ENCODE measurements at places on chromosomes 5 and 9.

DNA sequence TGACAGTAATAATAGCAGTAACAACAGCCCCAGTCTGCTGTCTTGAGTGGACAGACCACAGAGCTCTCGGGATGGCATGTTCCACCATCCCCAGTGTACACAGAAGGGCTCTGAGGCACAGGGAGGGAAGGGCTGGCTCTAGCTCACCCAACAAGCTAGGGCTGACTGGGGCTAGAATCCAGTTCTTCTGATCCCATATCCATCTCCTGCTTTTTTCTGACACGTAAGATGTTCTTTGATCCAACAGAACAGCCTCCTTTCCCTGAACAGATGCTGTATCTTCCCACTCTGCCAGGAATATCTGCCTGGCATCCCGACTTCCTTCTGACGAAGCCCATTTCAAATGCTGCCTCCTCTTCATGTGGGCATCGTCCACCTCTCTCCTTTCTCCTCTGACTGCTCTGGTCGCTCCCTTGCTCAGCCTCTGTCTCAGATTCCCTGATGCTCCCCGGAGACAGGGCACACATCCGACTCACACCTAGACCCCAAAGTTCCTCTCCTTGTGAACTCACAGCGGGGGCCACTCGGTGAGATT is 43.6 kb upstream of the CLK4 start:
- no peak for DNase-seq

DNA sequence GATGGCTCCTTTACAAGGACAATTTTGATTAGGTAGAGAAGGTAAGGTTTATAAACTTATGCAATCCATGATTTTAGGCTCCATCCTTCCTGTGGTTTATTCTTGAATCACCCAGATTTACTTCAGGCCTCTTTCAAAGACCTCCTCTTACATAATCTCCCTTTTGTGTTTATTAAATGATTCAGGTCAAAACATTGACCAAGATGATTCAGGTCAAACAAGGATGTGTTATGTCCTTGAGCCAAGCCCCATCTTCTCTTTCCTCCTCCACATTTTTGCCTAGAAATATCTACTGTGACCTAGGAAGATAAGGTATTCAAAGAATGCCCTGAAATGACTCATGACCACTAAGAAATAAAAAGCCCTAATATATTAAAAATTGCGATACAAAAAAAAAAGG is 31.8 kb upstream of the TLR4 start:
- DNase-seq = no peak

DNA sequence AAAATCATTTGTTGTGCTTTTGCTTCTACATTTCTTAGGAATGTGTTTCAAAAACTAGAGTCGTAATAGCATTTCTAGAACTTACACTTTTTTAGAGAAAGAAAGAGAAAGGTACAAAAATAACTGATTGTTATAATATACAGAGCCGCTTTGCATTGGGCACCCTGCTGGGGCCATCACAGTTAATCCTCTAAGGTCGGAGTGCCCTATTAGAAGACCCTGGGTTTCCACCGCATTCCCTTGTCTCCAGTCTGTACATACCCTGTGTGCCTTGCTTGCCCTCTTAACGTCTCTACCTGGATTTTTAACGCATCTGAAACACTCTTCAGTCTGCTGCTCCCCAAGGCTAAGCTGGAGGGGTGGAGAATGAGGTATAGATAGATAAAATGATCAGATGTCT is 1.3 kb downstream of the MARVELD2 start:
- no peak for DNase-seq

DNA sequence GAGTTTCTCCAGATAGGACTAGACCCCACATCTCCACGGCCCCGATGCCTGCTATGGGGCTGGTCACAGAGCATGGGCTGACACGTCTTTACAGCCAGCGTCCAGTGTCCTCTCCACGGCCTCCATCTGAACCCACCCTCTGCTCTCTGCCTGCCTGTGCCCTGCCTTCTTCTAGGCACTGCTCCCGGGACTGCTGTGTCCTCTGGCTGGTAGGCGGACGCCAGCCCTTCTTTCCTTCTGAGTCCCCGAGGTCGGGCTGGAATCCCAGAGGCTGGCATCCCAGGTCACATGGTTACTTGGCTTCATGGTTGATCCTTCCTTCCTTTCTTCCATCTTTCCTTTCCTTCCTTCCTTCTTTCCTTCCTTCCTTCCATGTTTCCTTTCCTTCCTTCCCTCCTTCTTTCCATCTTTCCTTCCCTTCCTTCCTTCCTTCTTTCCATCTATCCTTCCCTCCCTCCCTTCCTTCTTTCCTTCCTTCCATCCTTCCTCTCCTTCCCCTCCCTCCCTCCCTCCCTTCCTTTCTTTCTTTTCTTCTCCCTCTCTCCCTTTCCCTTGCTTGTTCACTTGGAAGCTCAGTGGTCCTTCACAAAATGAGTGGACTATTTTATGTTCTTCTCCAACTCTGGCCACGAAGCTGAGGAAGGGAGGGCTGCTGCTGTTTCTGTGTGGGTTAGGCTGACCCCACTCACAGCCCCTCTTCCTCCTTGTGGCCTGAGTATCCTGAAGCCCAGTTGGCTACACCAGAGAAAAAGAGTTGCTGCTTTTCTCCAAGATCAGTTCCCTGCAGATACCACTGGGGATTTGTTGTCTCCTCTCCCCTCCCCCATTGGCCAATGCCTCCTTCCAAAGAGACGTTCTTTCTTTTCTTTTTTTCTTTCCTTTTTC is 66.8 kb upstream of the NEURL1B start:
- DNase-seq = no peak

DNA sequence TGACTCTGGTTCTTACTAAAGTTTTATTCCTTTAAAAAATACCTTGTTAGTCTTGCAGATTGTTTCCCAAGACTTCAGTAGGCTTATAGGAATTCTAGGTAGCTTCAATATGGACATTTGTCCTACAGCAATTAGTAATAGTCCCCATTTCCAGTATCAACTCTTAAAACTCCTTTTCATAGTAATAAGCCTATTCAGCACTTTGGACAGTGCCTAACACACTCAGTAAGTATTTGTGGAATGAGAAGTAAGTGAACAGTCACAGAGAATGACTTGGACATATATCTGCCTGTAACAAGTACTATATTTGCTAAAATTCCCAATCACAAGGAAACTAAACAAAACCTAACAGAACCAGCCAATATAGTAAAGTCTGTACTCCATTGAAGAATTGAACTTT is 1291.8 kb upstream of the DMAC1 start:
- DNase-seq = no peak

GRCh38 chr9:99085949-99086948 is 18.7 kb upstream of the TGFBR1 start:
- no peak for DNase-seq

DNA sequence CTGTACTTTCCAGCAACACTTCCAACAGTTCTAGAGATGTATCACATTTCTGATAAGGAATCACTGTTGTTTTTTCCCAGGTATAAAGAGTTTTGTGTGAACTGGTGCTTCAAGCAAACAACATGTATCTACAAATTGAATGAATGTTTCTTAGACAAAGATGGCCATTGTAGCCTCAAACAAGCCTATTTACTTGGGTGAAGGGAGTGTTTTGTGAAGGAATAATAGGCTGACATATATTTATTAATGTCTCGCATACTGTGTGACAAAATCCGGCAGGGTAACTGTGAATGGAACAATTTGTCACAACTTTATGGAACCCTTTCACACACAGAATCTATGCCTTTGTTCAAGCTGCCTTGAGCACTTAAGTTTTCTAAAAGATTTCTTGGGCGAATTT is 24.8 kb upstream of the DAB2 start:
- no peak for DNase-seq

All from renal cortex interstitium (tissue), 15 donors.